ENCODE measurements at places on chromosomes 11 and 22. TPM values are rescaled to one million over a fixed set of nuclear protein-coding genes. Genes with fewer than 3 reads are reported as not detected.

The KCNQ1OT1 gene
- polyA plus RNA-seq: 0.86 TPM

- no peak for DNase-seq
Measured at GRCh38 chr11:12743834-12744449, 69.7 kb downstream of the TEAD1 start.

The KRTAP5-7 gene
- not detected for polyA plus RNA-seq

DNA sequence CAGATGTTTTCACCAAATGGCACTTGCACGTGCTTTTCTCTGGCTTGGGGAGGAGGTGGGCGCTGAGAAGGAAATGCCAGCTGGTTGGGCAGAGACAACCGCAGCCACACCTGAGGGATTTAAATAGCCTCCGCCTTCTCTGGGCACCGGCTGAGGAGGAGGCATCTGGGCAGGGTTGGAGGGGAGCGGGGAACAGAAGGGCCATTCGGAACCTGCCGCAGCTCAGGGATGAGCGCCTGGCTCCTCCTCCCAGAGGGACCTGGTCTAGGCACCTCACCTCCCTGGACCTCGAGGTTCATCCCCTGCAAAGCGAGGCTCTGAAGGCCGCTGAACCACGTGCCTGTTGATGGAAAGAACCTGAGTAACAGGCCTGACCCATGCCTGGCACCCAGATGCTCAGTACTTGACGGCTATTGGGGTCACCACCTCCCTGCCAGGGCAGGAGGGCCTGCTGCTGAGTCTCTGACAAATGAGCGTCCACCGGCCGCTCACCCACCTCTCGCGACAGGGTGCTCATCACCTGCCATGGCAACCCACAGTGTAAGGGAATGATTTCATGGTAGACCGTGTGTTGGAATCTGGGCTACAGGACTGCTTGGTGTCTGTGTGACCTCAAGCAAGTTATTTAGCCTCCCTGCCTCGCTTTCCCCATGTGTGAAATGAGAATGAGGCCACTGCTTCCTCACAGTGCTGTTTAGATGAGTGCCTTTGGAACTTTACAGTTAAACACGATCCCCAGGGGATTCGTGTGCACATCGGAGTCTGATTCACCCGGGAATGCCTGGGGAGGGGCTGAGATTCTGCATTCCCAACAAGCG is 2.0 kb upstream of the KDELR3 start:
- no peak for DNase-seq

The NPTXR gene
- polyA plus RNA-seq: 4.7 TPM

The RIMBP3C gene
- polyA plus RNA-seq: 0.33 TPM

- DNase-seq: no peak
Measured at GRCh38 chr11:2272228-2272945, 2.0 kb upstream of the ASCL2 start.

- DNase-seq: no peak
Measured at GRCh38 chr11:7688238-7688826, 15.0 kb upstream of the CYB5R2 start.
